ENCODE measurements at places on chromosomes 7 and 10.

DNA sequence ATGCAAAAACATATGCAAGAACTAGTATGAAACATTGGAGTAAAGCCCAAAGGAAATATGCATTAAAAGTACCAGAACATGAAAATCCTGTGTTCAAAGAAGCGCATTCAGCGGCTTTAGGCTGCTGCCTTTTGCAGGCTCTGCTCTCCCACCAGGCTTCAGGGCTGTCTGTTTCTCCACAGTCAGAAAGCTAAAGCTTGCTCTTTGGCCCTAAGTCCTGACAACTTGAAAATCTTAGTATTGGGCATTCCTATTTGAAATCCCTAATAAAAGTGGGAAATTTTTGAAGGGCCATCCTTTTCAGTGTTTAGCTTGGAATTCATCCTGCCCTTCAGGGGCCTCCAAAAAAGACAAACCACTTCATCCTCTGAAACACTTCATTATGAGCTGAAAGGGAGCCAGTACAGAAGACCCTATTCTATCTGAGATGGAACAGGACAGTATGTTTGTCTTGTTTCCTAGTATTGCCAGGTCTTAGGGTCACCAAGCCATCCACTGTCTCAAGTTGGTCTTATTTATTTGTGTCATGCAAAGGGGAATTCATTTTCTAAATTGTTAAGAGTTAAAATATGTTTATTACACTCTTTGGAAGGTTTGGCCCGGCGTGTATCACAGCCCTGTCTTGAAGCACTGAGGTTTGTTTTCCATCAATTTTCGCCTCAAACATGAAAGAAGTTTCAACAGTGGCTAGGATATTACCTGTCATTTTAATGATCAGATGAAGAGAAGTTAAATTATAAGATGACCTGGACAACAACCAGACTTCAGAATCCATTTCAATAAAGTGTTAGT, 326.3 kb upstream of the BMPER start:
- no peak for DNase-seq

- DNase-seq, result peak; percentile 42
Measured at GRCh38 chr7:70776627-70777101, 355.3 kb upstream of the GALNT17 start.

DNA sequence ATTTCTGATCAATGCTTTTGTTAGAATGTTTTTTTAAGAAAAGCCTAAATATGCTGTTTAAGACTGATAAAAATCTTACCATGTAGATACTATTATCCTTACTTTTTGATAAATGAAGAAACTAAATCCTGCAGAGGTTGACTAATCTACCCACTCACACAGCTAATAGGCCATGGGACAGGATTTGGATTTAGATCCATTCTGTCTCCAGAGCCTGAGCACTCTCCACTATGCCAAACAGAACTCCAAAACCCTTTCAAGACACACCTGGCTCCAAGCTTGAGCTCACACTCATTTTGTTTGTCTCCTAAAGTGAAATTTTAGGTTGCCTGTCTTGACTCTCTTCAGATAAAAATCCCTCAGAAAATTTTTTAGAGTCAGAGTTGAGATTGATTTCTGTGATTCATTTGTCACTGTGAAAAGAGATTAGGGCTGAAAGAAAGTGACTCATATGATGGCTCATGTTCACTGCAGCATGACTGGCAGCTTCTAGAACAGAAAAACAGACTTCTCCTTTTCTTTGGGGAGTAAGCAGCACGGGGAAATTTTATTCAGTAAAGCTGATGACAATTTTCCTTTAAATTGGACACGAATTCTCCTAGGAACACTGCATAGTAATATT, 132.3 kb upstream of the POT1 start:
- DNase-seq, result no peak

- DNase-seq, result no peak
Measured at GRCh38 chr7:25221009-25221408, 7.3 kb downstream of the NPVF start.

GRCh38 chr7:46850563-46851330, 731.2 kb downstream of the TNS3 start:
- DNase-seq, result no peak

DNA sequence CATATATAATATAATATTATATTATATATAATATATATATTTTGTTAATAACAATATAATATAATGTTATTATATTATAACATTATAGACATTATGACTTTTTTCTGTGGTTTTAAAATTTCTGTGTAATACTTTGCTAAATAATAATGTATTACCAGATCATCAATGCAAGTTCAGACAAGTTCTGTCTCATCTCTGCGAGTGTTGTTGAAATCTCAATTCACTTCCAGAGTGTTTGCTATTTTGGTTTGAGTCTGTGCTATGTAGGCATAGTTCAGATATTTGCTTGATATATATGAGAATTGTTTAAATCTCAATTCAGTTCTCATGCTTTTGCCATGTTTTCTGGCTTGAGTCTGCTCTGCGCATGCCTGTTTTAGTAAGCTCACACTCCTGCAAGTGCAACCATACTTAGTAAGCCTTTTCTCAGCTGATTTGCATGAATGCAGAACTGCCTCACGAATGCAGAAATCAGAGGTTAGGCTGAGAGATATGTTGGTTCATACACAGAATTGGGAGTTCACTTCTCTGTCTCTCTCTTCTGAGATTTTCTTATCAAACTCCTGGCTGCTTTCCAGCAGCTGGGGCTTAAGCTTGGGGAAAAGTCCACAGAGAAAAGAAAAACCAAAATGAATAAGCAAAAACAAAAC, 830.2 kb upstream of the SORCS1 start:
- no peak for DNase-seq

DNA sequence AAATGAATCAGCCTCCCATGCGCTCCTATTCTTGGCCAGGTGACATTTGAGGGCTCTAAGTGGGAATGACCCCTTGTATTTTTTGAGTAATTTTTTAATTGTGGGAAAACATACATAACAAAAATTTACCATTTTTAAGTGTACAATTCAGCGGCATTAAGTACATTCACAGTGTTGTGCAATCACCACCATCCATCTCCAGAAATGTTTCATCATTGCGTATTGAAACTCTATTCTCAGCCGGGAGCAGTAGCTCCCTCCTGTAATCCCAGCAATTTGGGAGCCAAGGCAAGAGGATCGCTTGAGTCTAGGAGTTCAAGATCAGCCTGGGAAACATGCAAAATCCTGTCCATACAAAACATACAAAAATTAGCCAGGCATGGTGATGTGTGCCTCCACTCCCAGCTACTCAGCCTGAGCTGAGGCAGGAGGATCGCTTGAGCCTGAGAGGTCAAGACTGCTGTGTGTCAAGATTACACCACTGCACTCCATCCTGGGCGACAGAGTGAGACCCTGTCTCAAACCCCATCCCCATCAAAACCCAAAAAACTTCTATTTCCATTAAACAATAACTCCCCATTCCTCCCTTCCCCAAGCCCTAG, 2.5 kb downstream of the ANTXRL start:
- DNase-seq, result no peak

GRCh38 chr7:43351683-43352082, 231.2 kb upstream of the STK17A start:
- no peak for DNase-seq

- no peak for DNase-seq
Measured at GRCh38 chr7:53358269-53358668, 322.8 kb downstream of the POM121L12 start.

DNA sequence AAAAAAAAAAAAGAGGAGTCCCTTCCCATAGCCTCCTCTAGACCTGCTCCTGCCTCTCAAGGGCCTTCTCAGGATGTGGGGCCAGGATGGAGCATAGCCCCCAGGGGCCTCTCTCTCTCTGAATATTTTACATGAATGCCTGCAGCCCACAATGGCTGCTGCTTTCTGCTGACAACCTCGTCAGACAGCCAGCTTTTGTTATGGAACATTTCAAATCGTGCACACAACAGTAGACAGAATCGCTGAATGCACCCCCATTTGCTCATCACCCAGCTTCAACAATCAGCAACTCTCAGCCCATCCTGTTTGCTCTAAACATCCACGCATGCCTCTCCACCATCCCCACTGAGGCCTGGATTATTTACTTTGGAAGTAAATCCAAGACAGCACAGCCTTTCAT, 5.4 kb downstream of the PLAC9 start:
- no peak for DNase-seq

GRCh38 chr7:88401009-88401623, 94.4 kb upstream of the STEAP4 start:
- no peak for DNase-seq

GRCh38 chr7:20164425-20165145, 52.6 kb downstream of the MACC1 start:
- no peak for DNase-seq

DNA sequence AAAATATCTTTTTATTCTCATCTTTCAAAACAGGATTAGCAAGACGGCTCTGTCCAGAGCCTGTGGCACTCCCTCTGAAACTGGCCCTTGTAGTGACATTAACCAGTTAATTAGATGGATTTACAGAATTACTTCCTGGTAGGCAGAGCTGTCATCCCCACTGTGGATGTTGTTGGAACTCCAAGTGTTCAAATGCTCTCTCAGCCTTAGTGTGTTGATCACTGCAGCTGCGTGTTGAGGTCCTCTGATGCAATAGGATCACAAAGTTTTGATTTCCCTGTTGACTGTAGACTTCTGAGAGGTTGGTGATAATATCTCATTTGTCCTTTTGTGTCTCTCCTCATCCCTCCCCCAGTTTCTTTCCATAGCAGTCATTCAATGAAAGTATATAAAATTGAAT, 117.3 kb upstream of the CDK6 start:
- DNase-seq, result no peak

DNA sequence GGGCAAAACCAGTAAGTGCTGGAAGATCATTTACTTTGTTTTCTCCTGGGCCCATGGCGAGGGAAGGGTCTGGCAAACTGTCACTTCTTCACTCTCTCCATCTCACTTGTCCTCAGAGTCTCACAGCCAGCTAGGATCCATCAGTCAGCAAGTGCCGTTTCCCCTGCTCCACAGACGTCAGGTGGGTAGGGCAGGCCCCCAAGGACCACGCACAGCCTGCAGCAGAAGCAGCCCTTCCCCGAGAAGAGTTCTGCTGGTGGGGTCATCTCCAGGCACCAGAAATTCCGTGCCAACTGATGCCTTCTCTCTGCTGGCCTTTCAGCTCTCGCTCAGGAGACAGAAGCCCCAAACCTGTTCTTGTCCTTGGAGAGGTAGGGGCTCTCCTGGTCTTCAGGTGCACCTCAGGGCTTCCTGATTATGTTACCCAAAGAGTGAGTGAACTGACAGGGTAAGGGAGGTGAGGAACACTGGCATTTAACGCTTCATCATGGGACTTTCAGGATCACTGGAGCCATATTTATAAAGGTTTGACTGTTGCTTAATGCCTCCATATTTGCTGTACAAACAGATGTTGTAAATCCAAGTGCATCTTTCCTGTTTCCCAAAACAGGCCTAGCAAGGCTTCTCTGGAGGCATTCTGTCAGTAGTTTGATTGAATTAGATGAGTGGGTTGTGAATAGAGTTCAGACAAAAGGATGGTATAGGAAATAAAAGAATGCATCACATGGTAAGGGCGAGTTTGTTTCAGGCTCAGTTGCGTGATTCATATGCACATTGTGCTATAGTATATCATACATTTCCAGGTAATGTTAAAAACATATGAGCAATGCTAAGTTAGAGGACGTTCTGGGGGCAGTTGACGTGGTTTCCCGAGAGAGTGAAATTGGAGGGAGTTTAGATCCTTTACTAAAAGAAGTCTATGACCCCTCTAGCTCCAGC, 13.7 kb upstream of the TSPAN15 start:
- no peak for DNase-seq

GRCh38 chr7:142357953-142358520, 100.2 kb upstream of the PRSS58 start:
- no peak for DNase-seq

DNA sequence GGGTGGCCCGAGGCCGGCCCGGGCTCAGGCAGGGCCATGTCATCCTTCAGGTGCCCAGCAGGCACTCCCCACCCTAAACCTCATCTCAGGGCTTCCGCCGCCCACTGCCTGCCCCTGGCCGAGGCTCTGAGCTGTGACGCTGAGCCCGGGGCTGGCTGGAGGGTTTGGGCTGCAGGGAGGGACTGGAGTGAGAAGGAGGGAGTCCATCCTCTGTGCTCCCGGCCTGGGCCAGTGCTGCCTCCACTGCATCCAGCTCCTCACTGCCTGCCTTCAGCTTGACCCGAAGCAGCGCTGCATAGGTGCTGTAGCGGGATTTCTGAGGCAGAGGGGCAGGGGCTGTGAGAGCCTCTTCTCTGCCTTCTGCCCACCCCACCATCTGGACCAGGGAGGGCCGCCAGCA, 7.6 kb downstream of the NFKB2 start:
- no peak for DNase-seq

DNA sequence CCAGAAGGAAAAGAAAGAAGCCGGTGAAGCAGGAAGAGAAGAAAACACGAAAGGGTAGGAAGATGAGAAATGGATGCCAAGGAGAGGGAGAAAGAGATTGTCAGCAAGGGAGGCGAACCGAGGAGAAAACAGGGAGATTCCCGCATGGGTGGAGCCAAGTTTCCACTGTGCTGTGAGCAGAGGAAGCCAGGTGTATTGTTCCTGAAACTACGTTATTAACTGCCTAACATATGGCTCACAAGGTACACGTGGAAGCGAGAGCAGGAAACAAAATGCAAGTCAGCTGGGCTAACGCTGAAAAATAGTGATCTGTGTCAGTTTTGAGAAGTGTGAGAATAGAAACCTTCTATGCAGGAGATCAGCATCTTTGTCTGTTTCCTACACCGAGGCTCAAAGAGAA, 20.4 kb upstream of the HIPK2 start:
- no peak for DNase-seq

- DNase-seq, result peak; percentile 22
Measured at GRCh38 chr10:71084061-71084817, 128.1 kb upstream of the UNC5B start.

DNA sequence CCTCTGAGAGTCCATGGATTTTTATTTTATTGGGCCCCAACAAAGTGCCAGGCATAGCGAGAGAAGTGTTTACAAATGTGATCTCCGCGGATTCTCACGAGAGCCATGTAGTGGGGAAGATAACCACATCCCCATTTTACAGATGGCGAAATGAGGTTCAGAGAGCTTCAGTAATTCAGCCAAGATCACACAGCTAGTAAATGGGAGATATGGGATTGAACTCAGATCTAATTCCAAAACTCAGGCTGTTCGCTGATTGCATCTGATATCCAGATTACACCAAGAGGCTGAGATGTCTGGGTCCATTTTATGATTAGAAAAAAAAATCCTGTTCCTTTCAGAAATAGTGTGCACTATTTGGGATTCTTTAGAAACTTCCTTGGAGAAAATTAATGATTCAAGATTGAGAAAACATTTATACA, 1.3 kb downstream of the FAS start:
- no peak for DNase-seq

DNA sequence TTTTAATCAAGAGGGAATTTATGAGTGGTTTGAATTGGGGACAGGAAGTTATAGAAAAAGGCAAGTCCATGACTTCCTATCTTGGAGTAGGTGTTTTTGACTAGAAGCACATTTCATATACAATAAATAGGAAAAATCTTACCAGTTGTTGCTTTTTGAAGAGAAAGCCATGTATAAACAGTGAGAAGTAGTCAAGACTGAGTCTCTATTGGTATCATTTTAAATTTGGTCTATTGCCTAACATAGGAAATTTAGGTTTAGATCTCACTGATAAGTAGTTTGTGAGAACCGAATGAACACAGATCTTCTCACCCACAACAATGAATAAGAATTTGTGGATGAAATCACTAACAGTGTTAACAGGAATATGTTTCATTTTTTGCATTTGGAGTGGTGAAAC, 387.2 kb downstream of the BBS9 start:
- no peak for DNase-seq

- DNase-seq, result no peak
Measured at GRCh38 chr10:6622921-6623320, 42.8 kb upstream of the PRKCQ start.

Measured in activated T-cell treated with anti-CD3 and anti-CD28 coated beads, Interleukin-2, amount 50 U/mL, for 24 hours (primary cell).